Naive B cell (primary cell): ENCODE measurements at places on chromosomes 4 and X. TPM values are rescaled to one million over a fixed set of nuclear protein-coding genes. Genes with fewer than 3 reads are reported as not detected.

Gene CSAG3
- polyA plus RNA-seq, result not detected

Gene STARD8
- polyA plus RNA-seq, result not detected

Gene UGT2B17
- polyA plus RNA-seq, result 4.6 TPM

Gene PNMA6F
- polyA plus RNA-seq, result not detected

Gene NOCT
- 1.4 TPM for polyA plus RNA-seq

Gene VSIG4
- polyA plus RNA-seq, result not detected

GRCh38 chrX:69021141-69021960, 143.9 kb downstream of the PJA1 start:
- no peaks in the 10 kb centered on the region for H3K36me3 ChIP-seq
- H3K27ac ChIP-seq, result no peak overlapping the region
- no peak for DNase-seq

GRCh38 chr4:127545271-127545670, 87.5 kb upstream of the INTU start:
- no peaks in the 10 kb centered on the region for H3K4me1 ChIP-seq
- no peak overlapping the region for H3K4me3 ChIP-seq
- no peak overlapping the region for H3K27ac ChIP-seq
- no peaks in the 10 kb centered on the region for H3K36me3 ChIP-seq

GRCh38 chr4:62028745-62029144, 828.6 kb downstream of the ADGRL3 start:
- H3K27me3 ChIP-seq, result no peaks in the 10 kb centered on the region
- no peak overlapping the region for H3K4me3 ChIP-seq
- no peaks in the 10 kb centered on the region for H3K36me3 ChIP-seq
- no peaks in the 10 kb centered on the region for H3K4me1 ChIP-seq
- H3K27ac ChIP-seq, result no peak overlapping the region

GRCh38 chrX:53713987-53714579, 27.6 kb upstream of the HUWE1 start:
- peaks cover 25% of the 10 kb centered on the region for H3K4me1 ChIP-seq
- H3K4me3 ChIP-seq, result peak overlapping the region; percentile 79
- H3K27ac ChIP-seq, result no peak overlapping the region
- DNase-seq, result peak; percentile 15

- H3K27ac ChIP-seq, result peak overlapping the region; percentile 0
- H3K4me1 ChIP-seq, result peaks cover 9% of the 10 kb centered on the region
- no peaks in the 10 kb centered on the region for H3K36me3 ChIP-seq
- H3K4me3 ChIP-seq, result no peak overlapping the region
- no peak for DNase-seq
These were observed 4.5 kb downstream of the DTHD1 start for GRCh38 chr4:36285784-36286480.

DNA sequence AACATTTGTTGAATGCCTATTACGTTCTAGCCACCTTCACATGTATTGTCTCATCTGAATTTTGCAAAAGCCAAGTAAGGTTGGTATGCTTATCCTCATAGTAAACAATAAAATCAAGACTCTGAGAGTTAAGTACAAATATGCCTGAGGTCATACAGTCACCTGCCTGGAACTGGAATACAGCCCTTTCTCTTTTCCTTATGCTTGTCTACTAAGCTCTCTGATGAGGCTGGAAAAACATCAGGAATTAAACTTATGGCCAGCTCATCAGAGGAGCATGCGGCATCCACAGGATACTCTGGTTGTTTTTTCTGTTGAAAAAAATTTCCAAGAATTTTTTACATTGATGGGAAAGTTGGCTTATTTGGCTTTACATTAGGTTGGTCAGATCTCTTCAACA, 35.5 kb downstream of the NCAPG start:
- H3K4me1 ChIP-seq, result no peaks in the 10 kb centered on the region
- DNase-seq, result no peak
- no peaks in the 10 kb centered on the region for H3K36me3 ChIP-seq
- H3K4me3 ChIP-seq, result no peak overlapping the region
- H3K27me3 ChIP-seq, result no peaks in the 10 kb centered on the region
- H3K27ac ChIP-seq, result no peak overlapping the region

DNA sequence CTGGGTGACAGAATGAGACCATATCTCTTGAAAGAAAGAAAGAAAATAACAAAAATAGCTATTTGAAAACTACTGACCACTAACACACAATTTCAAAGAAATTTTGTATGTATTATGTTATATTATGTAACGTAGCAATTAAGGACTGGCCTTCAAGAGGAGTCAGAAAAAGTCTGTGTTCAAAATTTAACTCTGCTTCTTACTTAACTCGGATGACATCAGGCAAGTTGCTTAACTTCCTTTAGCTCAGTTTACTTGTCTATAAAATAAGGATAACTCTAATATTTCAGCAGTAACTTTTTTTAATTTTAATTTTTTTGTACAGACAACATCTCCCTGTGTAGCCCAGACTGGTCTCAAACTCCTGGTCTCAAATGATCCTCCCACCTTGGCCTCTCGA, 14.6 kb upstream of the PRSS12 start:
- no peak overlapping the region for H3K4me3 ChIP-seq
- DNase-seq, result no peak
- H3K4me1 ChIP-seq, result no peaks in the 10 kb centered on the region
- peaks cover 9% of the 10 kb centered on the region for H3K27me3 ChIP-seq
- no peaks in the 10 kb centered on the region for H3K36me3 ChIP-seq
- no peak overlapping the region for H3K27ac ChIP-seq

GRCh38 chr4:53465281-53465680, 87.8 kb downstream of the FIP1L1 start:
- no peaks in the 10 kb centered on the region for H3K27me3 ChIP-seq
- DNase-seq, result no peak
- peaks cover 17% of the 10 kb centered on the region for H3K36me3 ChIP-seq
- no peak overlapping the region for H3K4me3 ChIP-seq
- no peak overlapping the region for H3K27ac ChIP-seq

DNA sequence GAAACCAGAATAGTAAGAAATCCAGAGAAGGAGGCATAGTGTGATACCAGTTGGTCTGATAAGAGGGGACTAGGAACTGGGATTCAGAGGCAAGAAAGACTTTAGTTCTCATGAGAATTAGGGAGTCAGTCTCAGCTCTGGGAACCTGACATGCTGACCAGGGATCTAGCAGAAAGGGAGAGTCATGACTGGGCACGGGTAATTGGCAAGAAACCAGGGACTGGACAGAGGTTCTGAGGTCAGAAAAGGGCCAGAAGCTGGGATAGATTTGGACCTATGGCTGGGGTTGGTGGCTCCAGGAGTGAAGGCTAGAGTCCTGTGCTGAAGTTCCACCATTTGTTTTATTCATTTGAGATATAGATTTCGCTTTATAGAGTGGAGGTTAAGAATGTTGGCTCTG, 110.2 kb upstream of the C1GALT1C1 start:
- no peaks in the 10 kb centered on the region for H3K36me3 ChIP-seq
- H3K4me1 ChIP-seq, result no peaks in the 10 kb centered on the region
- no peak for DNase-seq
- no peak overlapping the region for H3K27ac ChIP-seq

DNA sequence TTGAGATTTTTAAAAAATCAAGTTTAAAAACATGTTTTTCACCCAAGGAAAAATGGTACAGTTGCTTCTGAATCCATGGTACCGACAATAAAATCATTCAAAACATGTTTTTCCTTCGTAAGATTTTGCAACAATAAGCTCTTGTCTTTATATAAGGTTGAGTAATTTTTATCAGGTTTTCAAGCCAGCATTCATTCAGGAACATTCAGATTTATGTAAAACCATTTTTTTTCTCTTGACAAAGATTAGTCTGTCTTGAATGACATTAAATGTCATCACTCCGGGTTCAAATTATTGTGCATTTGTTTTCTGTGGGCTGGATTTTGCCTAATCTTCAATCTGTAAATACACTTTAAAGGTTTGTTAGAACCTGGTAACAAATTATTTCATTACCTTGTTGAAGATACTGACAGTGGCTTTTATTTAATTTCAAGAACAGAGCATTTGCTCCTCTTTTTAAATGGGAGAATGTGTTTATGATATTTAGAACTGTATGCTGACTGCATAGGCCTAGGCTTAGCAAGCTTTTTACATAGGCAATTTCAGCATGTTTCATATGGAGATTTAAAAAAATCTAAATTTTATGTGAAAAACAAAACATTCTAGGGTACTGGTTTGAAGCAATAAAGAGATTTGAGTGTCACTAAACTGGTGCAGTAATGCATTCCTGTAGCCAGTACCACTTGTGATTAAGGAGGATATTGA, 336.4 kb upstream of the HAND2 start:
- H3K27ac ChIP-seq, result no peak overlapping the region
- no peaks in the 10 kb centered on the region for H3K36me3 ChIP-seq
- no peaks in the 10 kb centered on the region for H3K27me3 ChIP-seq
- no peak overlapping the region for H3K4me3 ChIP-seq
- DNase-seq, result no peak

DNA sequence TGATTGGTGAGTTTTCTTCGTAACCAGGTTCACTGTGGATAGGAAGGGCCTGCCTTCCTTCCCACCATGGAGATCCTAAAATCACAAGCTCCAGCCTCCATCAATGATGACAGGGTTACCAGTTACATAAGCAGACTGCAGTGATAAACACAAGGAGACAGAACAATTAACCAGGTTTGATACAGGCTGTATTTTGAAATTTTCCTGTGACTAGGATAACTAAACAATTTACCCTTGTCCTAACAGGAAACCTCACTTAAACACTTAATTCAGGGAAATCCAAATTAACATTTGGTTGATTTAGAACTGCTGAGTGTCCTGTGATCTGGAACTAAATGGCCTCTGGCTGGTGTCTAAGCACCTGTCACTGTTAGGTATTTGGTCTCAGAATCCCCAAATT, 3.1 kb upstream of the SLC9B2 start:
- H3K4me1 ChIP-seq, result peaks cover 24% of the 10 kb centered on the region
- no peaks in the 10 kb centered on the region for H3K36me3 ChIP-seq
- no peak for DNase-seq
- H3K27me3 ChIP-seq, result no peaks in the 10 kb centered on the region

DNA sequence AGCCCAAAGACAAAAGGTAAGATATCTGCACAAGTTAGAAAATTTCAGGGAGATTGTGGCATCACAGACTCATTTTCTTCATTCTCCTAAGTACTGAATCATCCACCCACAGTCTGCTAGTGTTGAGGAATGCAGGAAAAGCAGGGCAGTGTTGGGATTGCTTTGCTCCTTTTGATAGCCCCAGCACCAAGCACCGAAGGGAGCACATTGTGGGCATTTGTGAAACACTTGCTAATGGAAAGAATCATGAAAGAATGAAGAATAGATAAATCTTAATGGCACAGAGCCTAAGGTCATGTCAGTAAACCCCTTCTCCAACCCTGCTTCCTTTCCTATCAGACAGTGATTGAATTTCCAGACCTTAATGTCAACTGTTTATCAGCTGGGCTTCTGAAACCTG, 103.1 kb upstream of the GPRIN3 start:
- peaks cover 9% of the 10 kb centered on the region for H3K4me1 ChIP-seq
- DNase-seq, result no peak
- H3K36me3 ChIP-seq, result no peaks in the 10 kb centered on the region
